A673 (cell line): ENCODE measurements at places on chromosomes 7 and 10. TPM values are rescaled to one million over a fixed set of nuclear protein-coding genes. Genes with fewer than 3 reads are reported as not detected.

CLEC2L gene
- total RNA-seq: not detected in 2 replicates

WNT8B gene
- total RNA-seq: not detected in 2 replicates

HOXA1 gene
- total RNA-seq: not detected in 2 replicates

PSD gene
- total RNA-seq: 5.8 and 7.3 TPM in 2 replicates

CYP3A4 gene
- not detected in 2 replicates for total RNA-seq

TMEM178B gene
- 1.1 and 2.8 TPM in 2 replicates for total RNA-seq

CREB5 gene
- total RNA-seq: 7.1 and 10.3 TPM in 2 replicates

ARHGEF35 gene
- 3.5 and 4.6 TPM in 2 replicates for total RNA-seq

- no peak for DNase-seq
Observed at GRCh38 chr10:53569455-53569854, 796.9 kb upstream of the MBL2 start.

DNA sequence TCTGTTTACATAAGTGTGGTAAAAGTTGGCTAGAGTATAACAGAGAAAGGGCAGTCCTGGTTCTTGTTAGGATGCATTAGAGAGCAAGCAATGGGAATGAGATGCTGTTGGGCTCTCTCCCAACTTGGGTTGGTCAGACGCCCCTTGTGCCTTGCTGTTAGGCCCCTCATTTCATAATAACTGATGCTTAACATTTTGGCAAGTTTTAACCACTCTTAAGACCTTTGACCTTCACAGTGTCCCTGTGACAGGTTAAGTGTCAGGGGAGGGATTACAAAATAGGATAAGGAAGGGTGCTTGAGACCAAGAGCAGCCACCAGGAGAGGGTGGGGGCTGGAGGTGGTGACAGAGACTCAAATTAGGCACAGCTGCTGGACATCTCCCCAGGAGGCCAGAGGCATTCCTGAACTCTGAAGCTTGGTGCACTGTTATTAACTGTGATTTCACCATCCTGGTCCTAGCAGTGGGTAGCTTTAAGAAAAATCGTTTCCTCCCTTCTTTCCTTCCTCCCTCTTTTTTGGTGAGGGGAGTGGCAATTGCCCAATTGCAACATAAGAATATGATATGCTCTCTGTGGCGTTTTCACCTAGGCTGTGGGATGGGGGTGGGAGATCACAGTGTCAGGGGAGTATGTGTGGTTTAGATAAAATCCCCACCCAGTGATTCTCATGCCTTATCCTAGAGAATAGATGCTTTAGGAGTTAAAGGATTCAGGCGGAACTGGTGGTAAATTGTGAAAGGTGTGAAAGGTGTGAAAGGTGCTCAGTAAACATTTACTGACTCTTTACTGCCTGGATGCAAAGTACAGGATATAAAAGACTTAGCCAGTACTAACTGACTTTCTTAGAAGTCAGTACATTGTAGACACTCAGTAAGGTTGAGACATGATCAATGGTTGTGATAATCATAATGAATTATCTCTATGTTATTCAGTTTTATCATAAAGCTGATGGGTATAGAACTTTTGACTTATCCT lies 270.5 kb downstream of the BICC1 start:
- no peak for DNase-seq

- DNase-seq: no peak
Observed at GRCh38 chr7:158957921-158958491, 101.6 kb downstream of the DYNC2I1 start.

DNA sequence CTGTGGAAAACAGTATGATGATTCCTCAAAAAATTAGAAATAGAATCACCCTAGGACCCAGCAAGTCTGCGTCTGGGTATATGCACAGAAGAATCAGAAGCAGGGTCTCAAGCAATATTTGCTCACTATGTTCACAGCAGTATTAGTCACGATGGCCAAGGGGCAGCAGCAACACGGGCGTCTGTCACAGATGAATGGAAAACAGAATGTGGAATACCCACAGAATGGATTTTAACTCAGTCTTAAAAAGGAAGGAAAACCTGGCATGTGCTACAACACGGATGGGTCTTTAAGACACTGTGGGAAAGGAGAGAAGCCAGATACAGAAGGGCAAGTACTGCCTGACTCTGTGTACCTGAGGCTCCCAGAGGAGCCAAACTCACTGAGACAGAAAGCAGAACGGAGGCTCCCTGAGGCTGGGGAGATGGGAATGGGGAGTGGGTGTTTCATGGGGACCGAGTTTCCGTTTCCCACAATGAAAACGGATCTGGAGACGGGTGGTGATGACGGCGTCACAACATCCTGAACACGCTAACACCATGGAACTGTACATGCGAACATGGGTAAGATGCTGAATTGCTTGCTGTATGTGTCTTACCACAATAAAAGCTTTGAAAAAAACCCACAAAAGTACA lies 36.7 kb upstream of the INPP5A start:
- DNase-seq: no peak

- DNase-seq: no peak
Observed at GRCh38 chr7:138091032-138091431, 14.8 kb downstream of the AKR1D1 start.

DNA sequence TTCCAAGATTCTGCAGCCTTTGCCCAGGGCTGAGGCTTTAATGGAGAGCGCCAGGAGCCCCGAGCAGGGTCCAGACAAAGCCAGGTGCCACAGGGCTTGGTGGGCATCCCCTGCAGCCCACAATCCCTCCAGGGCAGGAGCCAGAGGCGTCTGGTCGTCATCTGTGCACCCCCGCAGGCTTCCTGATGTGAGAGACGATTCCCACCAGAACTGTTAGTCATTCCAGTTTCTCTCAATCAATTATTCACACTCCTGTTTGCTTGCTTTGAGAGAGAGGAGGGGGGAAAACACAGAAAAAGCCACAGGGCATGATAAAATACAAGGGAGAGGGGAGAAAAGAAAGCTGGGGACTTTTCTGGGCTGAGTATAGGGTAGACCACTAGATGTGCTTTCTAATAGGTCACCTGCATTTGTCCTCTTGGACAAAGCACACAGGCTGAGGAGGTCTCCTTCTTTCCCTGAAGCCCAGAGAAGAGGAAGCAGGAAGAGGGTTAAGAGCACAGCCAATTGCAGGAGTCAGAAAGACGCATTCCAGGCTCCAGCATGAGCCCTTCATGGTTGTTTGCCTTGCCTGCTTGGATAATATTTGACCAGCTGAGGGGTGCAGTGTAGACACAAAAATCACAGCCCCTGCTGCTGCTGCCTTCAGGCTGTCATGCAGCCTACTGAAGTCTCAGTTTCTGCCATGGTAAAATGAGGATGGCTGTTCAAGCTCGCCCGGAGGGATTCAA lies 194.4 kb downstream of the PLXNA4 start:
- no peak for DNase-seq

GRCh38 chr10:33095867-33096815 lies 138.1 kb upstream of the ITGB1 start:
- DNase-seq: no peak

DNA sequence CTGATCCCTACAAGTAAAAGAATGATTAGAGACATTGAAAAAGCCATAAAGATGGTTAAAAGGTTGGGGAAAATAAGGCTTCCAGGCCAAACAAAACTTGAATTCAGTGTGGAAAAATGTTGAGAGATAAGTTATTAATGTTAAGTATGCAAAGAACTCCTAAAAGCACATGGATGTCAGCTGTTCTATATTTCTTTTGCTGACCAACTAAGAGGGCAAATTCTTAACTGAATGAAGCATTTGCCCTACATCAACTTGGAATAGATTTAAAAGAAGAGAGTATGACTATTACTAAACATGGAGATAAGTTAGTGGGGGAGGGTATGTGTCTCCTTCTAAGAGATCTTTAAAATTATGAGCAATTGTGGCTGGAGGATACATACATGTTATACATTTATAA lies 124.8 kb downstream of the KIAA1217 start:
- DNase-seq: no peak

DNA sequence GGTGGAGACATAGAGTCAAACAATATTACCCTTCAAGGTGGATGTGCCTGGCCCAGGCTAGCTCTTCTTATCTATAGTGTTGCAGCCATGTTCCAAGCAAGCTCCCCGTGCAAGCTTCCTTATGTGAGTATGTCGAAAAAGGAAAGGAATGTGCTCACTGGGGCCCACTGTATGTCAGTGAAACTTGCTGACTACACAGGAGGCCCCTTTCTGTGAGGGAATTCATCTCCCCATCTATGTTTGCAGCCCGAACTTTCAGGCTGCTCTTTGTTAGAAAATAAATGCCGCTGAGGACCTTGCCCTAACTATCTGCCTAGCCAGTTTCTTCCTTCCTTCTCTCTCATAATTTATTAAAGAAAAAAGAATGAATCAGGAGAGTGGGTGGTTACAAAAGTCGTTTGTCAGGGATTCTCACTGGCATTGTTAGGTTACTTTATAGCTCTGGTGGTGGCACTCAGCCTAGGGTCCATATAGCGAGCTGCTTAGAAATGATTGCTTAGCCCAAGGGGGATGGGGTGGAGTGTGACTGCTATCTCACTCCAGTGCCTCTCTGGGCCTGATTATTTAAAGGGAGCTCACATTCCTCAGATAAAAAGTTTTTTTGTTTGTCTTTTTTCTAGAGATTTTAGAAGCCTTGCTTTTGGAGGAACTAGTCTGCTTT lies 302.1 kb downstream of the ABCA13 start:
- no peak for DNase-seq

- peak; percentile 24 for DNase-seq
Observed at GRCh38 chr7:110943701-110944345, 147.1 kb upstream of the LRRN3 start.

- no peak for DNase-seq
Observed at GRCh38 chr7:140440593-140440992, 36.7 kb downstream of the RAB19 start.

DNA sequence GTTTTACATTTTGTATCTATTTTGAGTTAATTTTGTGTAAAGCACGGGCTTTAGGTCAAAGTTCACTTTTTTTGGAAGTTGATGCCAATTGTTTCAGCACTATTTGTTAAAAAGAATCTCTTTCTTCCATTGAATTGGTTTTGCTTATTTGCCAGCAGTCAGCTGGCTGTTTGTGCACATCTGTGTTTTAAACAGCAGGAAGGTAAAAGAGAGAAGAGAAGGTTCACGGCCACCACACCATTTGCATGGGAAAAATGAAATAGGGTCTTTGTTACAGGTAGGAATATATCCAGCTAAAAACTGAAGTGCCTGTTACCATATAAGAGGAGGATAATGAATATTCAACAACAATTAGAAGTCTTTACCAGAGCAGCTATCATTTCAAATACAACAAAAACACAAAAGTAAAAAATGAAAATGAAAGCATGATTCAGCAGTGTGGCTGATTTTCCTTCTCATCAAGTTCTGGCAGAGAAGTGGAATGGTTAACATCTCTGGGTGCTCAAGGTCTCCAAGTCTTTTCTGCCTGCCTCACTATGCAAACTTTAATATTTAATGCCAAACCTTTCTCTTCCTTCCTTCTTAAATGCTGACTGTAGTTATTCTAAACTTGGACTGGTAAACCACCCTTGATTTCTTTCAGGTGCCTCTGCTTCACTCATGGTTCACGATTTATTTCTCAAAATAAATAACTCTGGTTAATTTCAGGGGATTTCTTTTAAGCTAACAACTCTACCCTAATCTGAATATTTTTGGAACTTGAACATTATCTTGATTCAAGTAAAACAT lies 841.5 kb downstream of the GRM8 start:
- no peak for DNase-seq

DNA sequence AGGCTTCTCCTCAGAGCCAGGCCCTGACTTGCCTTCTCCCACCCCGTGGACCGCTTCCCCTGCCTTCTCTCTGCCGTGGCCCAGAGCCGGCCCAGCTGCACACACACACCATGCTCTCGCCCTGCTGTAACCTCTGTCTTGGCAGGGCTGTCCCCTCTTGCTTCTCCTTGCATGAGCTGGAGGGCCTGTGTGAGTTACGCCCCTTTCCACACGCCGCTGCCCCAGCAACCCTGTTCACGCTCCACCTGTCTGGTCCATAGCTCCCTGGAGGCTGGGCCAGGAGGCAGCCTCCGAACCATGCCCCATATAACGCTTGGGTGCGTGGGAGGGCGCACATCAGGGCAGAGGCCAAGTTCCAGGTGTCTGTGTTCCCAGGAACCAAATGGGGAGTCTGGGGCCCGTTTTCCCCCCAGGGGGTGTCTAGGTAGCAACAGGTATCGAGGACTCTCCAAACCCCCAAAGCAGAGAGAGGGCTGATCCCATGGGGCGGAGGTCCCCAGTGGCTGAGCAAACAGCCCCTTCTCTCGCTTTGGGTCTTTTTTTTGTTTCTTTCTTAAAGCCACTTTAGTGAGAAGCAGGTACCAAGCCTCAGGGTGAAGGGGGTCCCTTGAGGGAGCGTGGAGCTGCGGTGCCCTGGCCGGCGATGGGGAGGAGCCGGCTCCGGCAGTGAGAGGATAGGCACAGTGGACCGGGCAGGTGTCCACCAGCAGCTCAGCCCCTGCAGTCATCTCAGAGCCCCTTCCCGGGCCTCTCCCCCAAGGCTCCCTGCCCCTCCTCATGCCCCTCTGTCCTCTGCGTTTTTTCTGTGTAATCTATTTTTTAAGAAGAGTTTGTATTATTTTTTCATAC lies 38.0 kb downstream of the LIMK1 start:
- no peak for DNase-seq

DNA sequence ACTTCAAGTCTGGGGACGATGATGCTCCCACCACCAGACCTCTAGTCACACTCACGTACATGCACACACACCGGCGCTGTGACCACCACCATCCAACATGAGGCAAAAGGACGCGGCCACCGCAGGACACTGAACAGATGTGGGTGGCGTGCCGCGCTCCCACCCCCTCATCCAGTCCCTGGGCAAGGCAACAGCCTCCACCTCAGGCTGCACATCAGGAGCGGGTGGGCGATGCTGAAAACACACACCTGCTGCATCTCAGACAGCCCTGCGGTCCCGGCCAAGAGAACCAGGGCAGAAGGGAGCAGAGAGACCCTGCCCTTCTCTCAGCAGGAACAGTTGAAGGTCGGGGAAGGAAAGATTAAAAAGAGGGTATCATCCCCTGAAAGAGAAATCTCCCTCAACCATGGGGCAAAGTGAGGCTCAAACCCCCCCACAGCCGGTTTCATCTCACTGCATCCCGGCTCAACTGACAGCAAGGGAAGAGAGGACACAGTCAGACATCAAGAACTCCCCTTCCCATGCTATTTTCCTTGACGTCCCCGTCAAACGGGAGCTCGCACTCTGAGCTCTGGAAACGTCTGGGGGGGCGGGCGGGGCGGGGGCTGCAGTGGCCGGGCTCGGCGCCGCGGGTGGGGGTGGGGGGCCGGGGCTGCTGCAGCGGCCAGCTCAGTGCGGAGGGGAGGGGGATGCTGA lies 1.1 kb downstream of the CAMK2G start:
- DNase-seq: no peak

- DNase-seq: peak; percentile 60
Observed at GRCh38 chr10:114026189-114027040, 17.3 kb upstream of the ADRB1 start.

- no peak for DNase-seq
Observed at GRCh38 chr7:3246127-3246526, 54.9 kb upstream of the SDK1 start.

DNA sequence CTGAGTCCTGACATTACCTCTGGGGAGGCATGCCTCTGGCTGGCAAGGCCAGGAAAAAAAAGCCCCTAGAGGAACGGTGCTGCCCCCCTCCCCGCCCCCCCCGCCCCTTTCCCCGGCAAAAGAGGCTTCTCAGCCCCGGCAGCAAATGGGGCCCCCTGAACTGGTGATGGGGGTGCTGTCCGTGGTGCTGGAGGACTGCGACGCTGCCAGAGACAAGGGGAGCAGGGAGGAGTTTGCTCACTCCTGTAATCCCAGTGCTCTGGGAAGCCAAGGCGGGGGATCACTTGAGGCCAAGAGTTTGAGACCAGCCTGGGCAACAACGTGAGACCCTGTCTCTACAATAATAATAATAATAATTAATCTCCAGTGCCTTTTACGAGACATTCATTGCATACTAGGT lies 23.7 kb downstream of the SRRM3 start:
- DNase-seq: peak; percentile 46

- peak; percentile 25 for DNase-seq
Observed at GRCh38 chr10:69802424-69803161, 887 bp downstream of the COL13A1 start.

GRCh38 chr10:89304026-89304425 lies 2.2 kb downstream of the IFIT2 start:
- no peak for DNase-seq
